Naive thymus-derived CD4-positive, alpha-beta T cell (primary cell): ENCODE measurements at places on chromosomes 11 and 22. TPM values are rescaled to one million over a fixed set of nuclear protein-coding genes. Genes with fewer than 3 reads are reported as not detected.

- no peak overlapping the region for H3K4me3 ChIP-seq
- H3K27me3 ChIP-seq: no peaks in the 10 kb centered on the region
- DNase-seq: no peak
- no peaks in the 10 kb centered on the region for H3K36me3 ChIP-seq
These were observed 538.1 kb upstream of the API5 start for GRCh38 chr11:42773729-42774128.

- H3K27ac ChIP-seq: peak within 1 kb of the TSS; percentile 99
- no peaks in the 10 kb centered on the region for H3K27me3 ChIP-seq
- peaks cover 33% of the 10 kb centered on the region for H3K4me1 ChIP-seq
- H3K36me3 ChIP-seq: no peaks in the 10 kb centered on the region
These were observed at the start of gene CD248 for GRCh38 chr11:66316849-66317251. Gene CD248, minus strand, starts transcription at chr11:66317044. Its CDS starts 17 bp downstream, at chr11:66317027.

Gene CRYBB2
- total RNA-seq: not detected

GRCh38 chr11:89498845-89499448, 7.8 kb upstream of the NOX4 start:
- no peak for DNase-seq
- H3K27ac ChIP-seq: no peak overlapping the region
- no peaks in the 10 kb centered on the region for H3K36me3 ChIP-seq

Gene CST6
- not detected for total RNA-seq

GRCh38 chr11:118263112-118263511, 985 bp downstream of the MPZL2 start:
- H3K27me3 ChIP-seq: no peaks in the 10 kb centered on the region
- no peak overlapping the region for H3K4me3 ChIP-seq
- H3K4me1 ChIP-seq: no peaks in the 10 kb centered on the region
- H3K36me3 ChIP-seq: no peaks in the 10 kb centered on the region

DNA sequence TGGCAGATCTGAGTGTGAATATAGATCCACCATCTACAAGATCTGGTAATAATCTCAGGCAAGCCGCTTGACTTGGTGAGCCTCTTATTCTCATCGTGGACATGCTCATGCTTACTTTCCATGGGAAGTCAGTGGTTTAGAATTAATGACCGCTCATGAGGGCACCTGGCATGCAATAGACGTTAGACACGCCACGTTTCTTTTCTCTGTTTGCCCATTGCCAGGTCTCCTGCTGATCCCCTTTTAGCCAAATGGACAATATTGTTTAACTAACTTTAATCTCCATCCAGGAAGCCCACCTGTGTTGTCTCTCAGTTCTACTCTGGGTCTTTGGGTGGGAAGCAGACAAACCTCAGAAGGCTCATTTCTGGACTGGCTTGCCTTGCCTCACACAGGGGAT, 439.1 kb downstream of the ETS1 start:
- H3K36me3 ChIP-seq: no peaks in the 10 kb centered on the region
- H3K27me3 ChIP-seq: no peaks in the 10 kb centered on the region
- no peak overlapping the region for H3K4me3 ChIP-seq
- H3K4me1 ChIP-seq: no peaks in the 10 kb centered on the region
